ENCODE measurements at places on chromosomes 5 and 9.

GRCh38 chr5:108212775-108213346 is 169.0 kb downstream of the FBXL17 start:
- DNase-seq, result no peak

DNA sequence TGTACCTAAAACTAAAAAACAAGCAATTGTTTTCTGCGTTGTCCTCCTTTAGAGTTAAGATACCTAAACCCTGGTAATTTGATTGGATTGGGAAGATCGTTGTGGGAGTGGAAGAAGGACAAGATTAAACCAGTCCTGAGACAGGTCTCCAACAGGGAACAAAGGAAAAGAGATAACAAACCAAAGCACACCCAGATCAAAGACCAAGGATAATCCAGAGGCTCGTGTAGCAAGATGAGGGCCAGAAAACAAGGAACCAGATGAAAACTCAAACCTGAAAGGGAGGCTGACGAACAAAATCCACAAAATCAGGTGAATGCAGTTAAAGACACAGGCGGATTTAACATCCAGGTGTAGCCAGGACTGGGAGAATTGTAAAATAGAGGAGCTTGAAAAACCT is 618.1 kb downstream of the SLCO4C1 start:
- DNase-seq, result no peak

DNA sequence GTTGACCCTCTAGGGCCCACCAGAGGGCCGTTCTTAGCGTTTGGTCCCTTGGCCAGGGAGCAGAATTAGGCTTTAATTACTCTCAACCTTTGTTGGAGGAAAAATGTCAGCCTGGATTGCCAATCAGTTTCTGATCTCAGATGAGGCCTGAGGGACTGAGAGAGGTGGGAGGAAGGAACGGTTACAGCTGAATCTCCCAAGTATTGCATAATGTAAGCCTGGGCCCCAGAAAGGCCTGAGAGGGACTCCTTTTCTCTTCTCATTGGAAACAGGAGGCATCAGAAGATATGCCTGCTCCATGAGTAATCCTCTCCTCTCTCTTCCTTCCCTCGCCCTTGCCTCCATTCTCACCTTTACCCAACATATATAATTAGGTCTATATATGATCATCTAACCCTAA is 105.7 kb downstream of the INSYN2B start:
- DNase-seq, result peak; percentile 46

- DNase-seq, result peak; percentile 8
Observed at GRCh38 chr5:60843386-60843935, 608 bp downstream of the ELOVL7 start.

- no peak for DNase-seq
Observed at GRCh38 chr9:106615118-106615889, 247.7 kb upstream of the ZNF462 start.

DNA sequence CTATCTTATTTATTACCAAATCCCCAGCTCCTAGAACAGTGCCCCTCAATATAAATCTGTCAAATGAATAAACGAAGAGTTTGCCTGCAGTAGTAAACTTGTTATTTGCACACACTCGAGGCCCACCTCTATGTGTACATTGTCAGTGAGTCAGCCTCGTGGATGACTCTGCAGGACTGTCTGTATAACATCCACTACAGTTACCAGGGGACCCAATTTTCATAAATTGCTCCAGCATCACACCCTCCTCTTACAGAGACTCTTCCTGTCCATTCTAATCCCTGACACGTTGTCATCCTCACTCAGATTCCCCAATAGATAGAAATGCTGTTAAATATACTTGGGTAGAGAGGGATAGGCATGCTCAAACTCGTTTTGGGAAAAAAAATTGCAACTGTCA is 478.5 kb downstream of the RAB3C start:
- DNase-seq, result no peak

DNA sequence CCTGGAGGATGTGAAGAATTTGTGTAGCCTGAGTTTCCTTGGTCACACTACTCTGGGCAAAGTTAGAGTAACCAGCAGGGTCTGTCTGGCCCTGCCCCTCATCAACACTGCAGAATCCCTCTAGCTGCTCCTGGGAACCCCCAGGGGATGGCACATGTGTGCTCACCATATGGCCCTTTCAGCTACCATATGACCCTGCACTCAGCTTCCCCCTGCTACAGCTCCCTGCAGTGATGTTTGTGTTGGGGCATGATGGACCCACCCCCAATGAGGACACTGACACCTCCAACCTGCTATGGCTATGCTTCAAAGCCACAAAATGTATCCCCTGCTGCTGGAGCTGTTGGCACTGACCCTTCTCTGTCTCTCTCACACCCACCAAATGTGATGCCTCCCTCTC is 152.7 kb downstream of the SNX18 start:
- DNase-seq, result no peak

DNA sequence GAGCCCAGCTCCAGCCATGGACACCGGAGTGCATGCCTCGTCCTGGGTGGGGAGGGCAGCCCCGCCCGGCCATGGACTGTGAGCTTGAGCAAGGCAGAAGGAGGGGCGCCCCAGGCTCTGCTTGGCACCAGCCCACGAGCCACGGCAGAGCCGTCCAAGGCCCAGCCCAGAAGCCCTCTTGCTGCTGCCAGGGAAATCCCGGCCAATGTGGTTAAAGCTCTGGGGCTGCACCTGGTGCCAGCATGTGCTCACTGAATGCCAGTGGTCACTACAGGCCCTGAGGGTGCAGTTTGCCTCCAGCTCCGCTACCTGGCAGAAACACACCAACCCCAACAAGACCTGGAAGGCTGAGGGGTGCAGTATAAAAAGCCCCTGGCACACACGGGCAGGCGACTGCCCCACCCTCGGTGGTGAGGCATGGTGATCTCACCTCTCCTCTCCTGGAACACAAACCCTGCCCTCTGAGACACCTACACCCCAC is 11.8 kb downstream of the BRD3 start:
- DNase-seq, result no peak

- no peak for DNase-seq
Observed at GRCh38 chr9:121851641-121852091, 200.2 kb downstream of the DAB2IP start.

- no peak for DNase-seq
Observed at GRCh38 chr5:849651-850301, 1.0 kb downstream of the ZDHHC11 start.
